ENCODE measurements at places on chromosomes 4 and X. TPM values are rescaled to one million over a fixed set of nuclear protein-coding genes. Genes with fewer than 3 reads are reported as not detected.

FAM9B gene
- not detected for total RNA-seq

LUZP4 gene
- total RNA-seq, result not detected

PRAF2 gene
- 68.7 TPM for total RNA-seq

DNA sequence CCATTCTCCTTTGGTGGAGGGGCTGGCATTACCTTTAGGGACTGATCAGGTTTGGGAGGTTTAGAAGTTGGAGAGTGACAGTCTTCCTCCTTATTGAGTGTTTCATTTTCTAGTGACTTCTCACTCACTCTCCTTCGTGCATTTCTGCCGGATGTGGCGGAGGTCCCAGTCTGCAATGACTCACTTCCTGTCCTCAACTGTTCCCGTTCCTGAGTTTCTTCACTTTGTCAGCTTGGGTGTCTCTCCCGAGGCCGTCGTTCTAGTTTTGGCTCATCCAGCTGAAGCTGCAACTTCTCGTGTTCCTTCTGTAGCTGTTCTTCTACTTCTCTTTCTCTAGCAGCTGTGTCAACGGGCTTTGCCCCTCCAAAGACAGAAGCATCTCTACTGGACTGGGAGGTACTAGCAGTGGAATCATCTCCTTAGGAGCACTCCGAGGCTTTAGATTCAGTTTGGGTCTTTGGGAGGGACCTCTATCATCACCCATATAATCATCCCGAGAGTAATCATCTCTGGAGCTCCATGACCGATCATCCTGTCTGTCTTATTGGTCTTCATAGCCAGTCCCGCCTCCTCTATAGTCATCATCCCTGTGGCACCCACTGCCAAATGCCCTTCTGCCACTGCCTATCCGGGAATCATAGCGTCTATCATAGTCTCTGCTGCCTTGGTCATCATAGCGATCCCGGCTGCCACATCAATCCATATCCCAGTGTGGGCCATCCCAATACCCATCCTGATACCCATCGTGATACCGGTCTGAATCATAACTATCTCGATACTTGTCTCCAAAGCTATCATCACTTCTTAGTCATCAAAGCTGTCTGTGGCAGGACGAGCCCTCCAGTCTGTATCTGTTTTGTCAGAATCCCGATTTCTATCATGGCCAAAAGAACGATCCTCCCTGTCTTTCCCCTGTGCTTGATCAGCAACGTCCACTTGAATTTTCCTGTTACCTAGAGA lies 35.3 kb upstream of the VSIG4 start:
- no peak overlapping the region for H3K27ac ChIP-seq
- DNase-seq, result no peak
- no peaks in the 10 kb centered on the region for H3K4me1 ChIP-seq
- no peaks in the 10 kb centered on the region for H3K27me3 ChIP-seq

DNA sequence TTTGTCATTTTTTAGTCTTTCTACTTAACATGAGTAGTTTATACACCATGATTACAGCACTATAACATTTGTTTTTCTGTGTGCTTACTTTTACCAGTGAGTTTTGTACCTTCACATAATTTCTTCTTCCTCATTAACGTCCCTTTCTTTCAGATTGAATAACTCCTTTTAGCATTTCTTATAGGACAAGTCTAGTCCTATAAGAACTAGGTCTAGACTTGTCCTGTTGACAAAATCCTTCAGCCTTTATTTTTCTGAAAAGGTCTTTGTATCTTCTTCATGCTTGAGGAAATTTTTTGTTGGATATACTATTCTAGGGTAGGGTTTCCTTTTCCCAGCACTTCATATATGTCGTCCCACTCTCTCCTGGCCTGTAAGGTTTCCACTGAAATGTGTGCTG lies 253.3 kb upstream of the ARHGAP24 start:
- no peaks in the 10 kb centered on the region for H3K4me1 ChIP-seq
- no peak overlapping the region for H3K4me3 ChIP-seq
- H3K36me3 ChIP-seq, result peaks cover 5% of the 10 kb centered on the region
- DNase-seq, result no peak
- H3K27me3 ChIP-seq, result no peaks in the 10 kb centered on the region
- no peak overlapping the region for H3K27ac ChIP-seq

DNA sequence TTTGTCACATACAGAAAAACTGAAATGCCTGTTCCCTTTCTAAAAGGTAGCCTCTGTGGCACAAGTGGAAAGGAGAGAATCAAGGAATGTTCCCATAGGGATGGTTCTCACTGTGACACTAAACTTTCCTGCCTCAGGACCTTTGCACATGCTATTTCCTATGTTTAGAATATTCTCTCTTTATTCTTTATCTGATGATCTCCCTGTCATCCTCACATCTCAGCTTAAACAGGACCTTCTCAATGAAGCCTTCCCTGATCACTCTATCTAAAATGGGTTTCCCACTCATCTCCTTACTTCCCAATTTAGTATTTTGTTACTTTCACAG lies 32.3 kb downstream of the HOPX start:
- peaks cover 9% of the 10 kb centered on the region for H3K36me3 ChIP-seq
- H3K4me1 ChIP-seq, result no peaks in the 10 kb centered on the region
- H3K27ac ChIP-seq, result no peak overlapping the region
- H3K27me3 ChIP-seq, result peaks cover 48% of the 10 kb centered on the region

DNA sequence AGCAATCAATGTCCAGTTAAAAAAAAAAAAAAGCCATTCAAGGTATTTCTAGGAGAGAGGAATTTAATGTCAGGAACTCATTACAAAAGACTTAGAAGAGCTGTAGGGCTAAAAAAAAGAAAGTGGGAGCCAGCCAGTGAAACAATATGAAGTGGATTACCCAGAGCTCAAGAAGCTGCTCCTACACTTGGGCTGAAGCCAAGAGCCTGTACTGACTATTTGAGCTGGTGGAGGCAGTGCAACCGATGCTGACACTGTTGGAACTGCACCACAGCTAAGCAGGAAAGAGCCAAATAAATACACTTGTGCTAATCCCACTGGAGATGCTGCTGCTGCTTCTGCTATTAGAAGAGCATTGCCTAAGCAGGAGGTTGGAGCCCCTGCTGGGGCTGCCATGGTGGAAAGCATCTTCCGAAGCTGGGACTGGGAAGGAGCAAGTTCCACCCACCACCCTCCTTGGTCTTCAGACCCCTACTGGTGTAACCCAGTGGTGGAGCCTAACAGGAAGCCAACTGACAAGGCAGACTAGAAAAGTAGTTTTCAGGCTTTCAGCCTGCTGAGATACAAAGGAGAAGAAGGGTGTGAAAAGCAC lies 65.4 kb downstream of the CXXC4 start:
- H3K27me3 ChIP-seq, result no peaks in the 10 kb centered on the region
- H3K36me3 ChIP-seq, result no peaks in the 10 kb centered on the region
- no peaks in the 10 kb centered on the region for H3K4me1 ChIP-seq
- DNase-seq, result no peak
- H3K4me3 ChIP-seq, result no peak overlapping the region

GRCh38 chr4:20337261-20337664 lies 85.6 kb downstream of the SLIT2 start:
- H3K27ac ChIP-seq, result no peak overlapping the region
- H3K4me1 ChIP-seq, result peaks cover 34% of the 10 kb centered on the region
- H3K36me3 ChIP-seq, result peaks cover 12% of the 10 kb centered on the region
- no peaks in the 10 kb centered on the region for H3K27me3 ChIP-seq

DNA sequence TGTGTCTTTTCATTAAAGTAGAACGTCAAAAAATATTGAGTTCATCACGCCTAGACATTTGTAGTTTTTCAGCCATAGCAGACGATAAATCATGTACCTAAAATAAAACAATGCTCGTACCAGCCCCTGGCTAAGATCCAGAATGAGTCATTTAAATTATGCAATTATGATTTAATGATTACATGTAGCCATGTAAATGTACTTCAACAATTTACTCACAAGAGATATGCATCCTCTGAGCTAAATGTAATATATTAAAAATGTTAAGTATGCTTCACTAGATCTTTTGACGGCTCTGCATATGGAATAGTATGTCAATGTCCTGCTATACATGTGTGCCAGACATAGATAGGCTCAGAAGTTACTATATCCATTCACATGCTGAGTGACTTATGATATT lies 1077.8 kb downstream of the ARAP2 start:
- no peaks in the 10 kb centered on the region for H3K4me1 ChIP-seq
- no peak overlapping the region for H3K27ac ChIP-seq
- H3K4me3 ChIP-seq, result no peak overlapping the region
- no peaks in the 10 kb centered on the region for H3K36me3 ChIP-seq
- no peaks in the 10 kb centered on the region for H3K27me3 ChIP-seq

DNA sequence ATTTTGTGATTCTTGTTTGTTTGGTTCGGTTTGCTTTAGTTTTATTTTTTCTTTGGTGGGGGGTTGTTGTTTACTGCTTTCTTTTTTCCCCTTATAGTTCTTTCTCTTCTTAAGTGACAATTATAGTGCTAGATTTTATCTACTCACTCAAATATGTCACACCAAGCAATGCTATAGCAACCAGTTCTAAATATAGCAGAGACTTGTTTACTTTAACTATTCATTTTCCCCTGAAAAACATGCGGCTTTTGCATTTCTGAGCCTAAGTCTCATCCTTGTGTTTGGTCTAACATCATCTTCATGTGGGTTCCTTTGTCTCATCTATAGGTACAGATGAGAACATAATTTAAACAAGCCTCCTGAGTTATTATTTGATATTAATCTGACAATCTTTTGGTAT lies 676.6 kb downstream of the FAT4 start:
- no peaks in the 10 kb centered on the region for H3K27me3 ChIP-seq
- DNase-seq, result no peak
- H3K4me1 ChIP-seq, result peaks cover 6% of the 10 kb centered on the region
- H3K36me3 ChIP-seq, result no peaks in the 10 kb centered on the region
- no peak overlapping the region for H3K27ac ChIP-seq
- no peak overlapping the region for H3K4me3 ChIP-seq

DNA sequence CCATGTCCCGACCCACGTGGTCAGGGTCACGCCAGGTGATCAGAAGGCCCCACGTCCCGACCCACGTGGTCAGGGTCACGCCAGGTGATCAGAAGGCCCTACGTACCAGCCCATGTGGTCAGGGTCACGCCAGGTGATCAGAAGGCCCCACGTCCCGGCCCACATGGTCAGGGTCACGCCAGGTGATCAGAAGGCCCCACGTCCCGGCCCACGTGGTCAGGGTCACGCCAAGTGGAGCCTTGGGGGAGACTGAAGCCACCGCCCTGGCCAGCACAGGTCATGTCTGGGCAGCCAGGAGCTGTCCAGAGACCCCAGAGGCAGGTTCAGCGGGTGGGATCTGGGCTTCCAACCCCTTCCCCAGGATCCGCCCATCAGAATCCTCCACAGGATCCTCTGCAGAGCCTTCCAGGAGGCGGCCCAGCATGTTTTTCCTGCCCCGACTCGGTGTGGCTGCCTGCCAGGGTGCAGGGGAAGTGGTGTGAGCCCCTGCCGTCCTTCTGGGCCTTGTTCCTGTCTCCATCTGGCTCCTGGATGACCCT lies 58.4 kb downstream of the FAM53A start:
- no peaks in the 10 kb centered on the region for H3K36me3 ChIP-seq
- DNase-seq, result no peak
- no peak overlapping the region for H3K4me3 ChIP-seq
- H3K4me1 ChIP-seq, result no peaks in the 10 kb centered on the region

DNA sequence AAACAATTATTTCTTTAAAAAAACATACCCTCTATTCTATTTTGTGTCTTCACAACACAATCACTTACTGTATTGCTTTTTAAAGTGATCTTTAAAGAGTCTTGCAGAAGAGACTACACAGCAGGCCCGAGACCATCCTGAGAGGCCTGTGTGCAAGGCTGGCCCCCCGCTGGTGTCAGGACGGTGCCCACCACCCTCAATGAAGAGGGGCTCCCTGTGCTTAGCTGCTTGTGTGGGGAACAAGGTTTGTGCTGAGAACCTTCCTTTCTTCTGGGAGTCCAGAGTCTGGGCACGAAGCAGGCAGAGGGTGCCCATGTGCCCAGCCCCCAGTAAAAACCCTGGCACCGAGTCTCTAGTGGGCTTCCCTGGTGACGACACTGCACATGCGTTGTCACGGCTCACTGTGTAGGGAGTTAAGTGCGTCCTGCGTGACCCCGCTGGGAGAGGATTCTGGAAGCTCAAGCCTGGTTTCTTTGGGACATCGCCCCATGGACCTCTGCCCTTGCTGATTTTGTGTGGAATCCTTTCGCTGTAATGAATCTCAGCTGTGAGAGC lies 22.0 kb downstream of the RGS12 start:
- no peaks in the 10 kb centered on the region for H3K4me1 ChIP-seq
- H3K27me3 ChIP-seq, result no peaks in the 10 kb centered on the region
- H3K27ac ChIP-seq, result no peak overlapping the region
- H3K4me3 ChIP-seq, result no peak overlapping the region

Data from HFFc6 (cell line).